Type B pancreatic cell (in vitro differentiated cells): ENCODE measurements at places on chromosomes 13 and 19. TPM values are rescaled to one million over a fixed set of nuclear protein-coding genes. Genes with fewer than 3 reads are reported as not detected.
A peak's percentile ranks its signal among the peaks of the same experiment; 100 is the strongest.

DNA sequence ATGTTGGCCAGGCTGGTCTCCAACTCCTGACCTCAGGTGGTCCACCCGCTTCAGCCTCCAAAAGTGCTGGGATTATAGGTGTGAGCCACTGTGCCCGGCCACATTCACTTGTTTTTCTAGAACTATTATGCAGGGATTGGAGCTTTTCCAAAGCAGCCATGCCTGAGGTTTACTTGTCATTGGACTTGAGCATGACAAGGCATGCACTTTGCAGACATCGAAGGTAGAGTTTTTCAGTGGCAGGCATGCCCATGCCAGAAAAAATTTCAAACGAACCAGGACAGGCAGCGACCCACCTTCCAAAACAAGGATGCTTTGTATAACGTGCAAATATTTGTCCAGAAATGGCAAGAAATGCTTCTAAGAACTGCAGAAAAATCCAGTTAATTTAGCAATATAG lies 17.7 kb downstream of the PNMA8A start:
- no peaks in the 10 kb centered on the region for H3K27me3 ChIP-seq
- H3K27ac ChIP-seq: no peak overlapping the region
- H3K4me3 ChIP-seq: no peak overlapping the region

GRCh38 chr19:38911388-38912001 lies 491 bp downstream of the CCER2 start:
- no peak overlapping the region for H3K27ac ChIP-seq
- no peak overlapping the region for H3K4me3 ChIP-seq
- H3K36me3 ChIP-seq: peaks cover 9% of the 10 kb centered on the region
- no peaks in the 10 kb centered on the region for H3K27me3 ChIP-seq
- DNase-seq: no peak
- H3K4me1 ChIP-seq: no peaks in the 10 kb centered on the region

- H3K4me1 ChIP-seq: peaks cover 22% of the 10 kb centered on the region
Observed at GRCh38 chr19:55091126-55091910, 15.6 kb downstream of the EPS8L1 start.

- H3K36me3 ChIP-seq: no peaks in the 10 kb centered on the region
- peaks cover 14% of the 10 kb centered on the region for H3K4me1 ChIP-seq
- peak overlapping the region; percentile 7 for H3K4me3 ChIP-seq
- peak overlapping the region; percentile 74 for H3K27ac ChIP-seq
Observed at GRCh38 chr19:35462476-35462953, 14.5 kb downstream of the FFAR2 start.

DNA sequence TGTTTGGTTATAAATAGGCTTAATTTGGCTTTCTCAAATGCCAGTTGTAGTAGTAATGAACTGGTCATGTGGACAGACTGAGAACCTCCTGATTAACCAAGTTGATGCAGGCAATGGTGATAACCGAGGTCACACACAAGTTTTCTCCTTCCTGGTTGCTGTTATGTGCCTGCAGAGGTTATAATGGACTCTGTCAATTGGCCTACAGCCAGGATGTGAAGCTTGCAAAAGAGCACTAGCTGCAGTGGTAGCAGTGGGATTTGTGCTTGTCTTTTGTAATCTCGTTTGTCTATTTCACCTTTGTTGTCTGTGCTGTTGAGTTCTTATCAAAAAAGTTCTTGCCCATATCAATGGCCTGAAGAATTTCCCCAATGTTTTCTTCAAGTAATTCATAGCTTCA lies 20.6 kb downstream of the OR10H3 start:
- no peak overlapping the region for H3K4me3 ChIP-seq
- no peaks in the 10 kb centered on the region for H3K4me1 ChIP-seq
- no peak overlapping the region for H3K27ac ChIP-seq
- DNase-seq: no peak

Gene RGS9BP
- 1.4 TPM in 2 replicates for total RNA-seq

Gene KCNN1
- 13.4 and 15.3 TPM in 2 replicates for total RNA-seq

Gene IGFL2
- total RNA-seq: 104 and 441 TPM in 2 replicates

Gene CYP4F8
- total RNA-seq: not detected in 2 replicates

DNA sequence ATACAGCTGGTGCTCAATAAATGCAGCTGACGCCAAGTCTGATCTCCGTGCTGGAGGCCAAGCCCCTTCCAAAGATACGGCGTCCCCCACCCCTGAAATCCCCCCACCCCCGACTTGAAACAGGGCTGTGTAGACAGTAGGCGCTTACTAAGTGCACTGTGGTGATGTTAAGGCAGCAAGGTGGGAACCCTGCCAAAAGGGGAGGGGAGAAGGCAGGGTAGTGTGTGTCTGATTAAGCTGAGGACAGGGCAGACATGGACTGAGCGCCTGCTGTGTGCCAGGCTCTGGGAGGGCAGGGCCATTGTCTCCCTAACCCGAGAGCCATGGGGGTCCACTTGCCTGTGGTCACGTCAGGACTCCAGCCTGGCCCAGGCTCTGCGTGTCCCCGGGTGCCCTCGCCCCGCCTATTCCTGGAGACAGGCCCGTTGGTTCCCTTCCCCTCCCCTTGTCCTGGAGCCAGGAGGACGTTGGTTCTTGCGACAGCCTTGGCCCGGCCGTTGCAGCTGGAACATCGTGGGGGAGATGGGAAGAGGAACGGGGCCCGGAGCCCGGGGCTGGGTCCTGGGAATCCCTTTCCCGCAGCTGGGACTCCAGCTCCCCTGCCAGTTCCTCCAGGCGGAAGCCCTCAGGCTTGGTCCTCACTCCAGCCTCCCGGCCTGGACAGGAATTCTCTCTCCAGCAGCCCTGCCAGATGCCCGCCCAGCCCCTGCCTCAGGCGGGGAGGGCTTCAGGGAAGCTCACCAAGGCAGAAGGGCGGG lies 1.7 kb upstream of the ELANE start:
- peak; percentile 70 for DNase-seq
- no peak overlapping the region for H3K27ac ChIP-seq
- no peak overlapping the region for H3K4me3 ChIP-seq
- peaks cover 17% of the 10 kb centered on the region for H3K27me3 ChIP-seq
- no peaks in the 10 kb centered on the region for H3K36me3 ChIP-seq

DNA sequence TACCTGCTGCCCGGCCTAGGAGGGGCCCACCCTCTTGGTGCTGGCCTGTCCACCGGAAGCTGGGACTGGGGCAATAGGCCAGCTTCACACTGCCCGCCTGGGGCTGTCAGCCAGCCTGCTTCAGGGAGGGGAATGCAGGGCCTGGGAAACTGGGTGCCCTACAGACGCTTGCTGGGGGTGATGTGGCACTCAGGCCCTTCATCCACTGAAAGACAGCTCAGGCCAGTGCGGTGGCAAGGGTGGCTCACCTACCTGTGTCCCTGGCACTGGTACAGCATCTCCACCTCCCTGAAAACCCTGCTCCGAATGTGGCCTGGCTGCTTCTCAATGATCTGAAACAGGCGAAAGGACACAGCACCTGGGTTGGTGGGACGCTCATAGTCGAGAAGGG lies 7.8 kb downstream of the MKNK2 start:
- H3K27ac ChIP-seq: peak overlapping the region; percentile 63
- H3K4me3 ChIP-seq: peak overlapping the region; percentile 31
- H3K36me3 ChIP-seq: no peaks in the 10 kb centered on the region
- H3K27me3 ChIP-seq: no peaks in the 10 kb centered on the region
- H3K4me1 ChIP-seq: no peaks in the 10 kb centered on the region

Gene SPTBN4
- 2.6 and 2.9 TPM in 2 replicates for total RNA-seq

Gene NLRP7
- 0.98 TPM in 1 of 2 replicates, not detected in the other for total RNA-seq

Gene NMRK2
- total RNA-seq: 0.65 TPM in 1 of 2 replicates, not detected in the other

DNA sequence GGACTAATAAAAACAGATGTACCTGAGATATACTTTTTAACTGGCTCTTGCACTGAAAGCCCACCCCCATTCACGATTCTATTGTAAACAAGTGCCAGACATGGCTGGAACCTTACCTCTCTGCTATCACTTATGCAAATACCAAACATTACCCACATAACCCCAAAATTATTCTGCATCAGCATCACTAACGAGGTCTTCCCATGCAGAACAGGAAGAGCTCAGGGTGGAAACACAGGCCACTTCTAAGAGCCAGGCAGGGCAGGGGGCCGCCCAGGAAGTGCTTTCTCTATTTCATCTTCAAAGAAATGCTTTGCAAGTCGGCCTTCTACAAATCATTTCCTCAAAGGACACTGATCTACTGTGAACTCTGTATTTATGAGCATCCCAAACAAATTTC lies 7.3 kb downstream of the IRS2 start:
- no peak for DNase-seq
- H3K4me3 ChIP-seq: peak overlapping the region; percentile 84
- peaks cover 38% of the 10 kb centered on the region for H3K4me1 ChIP-seq
- peaks cover 37% of the 10 kb centered on the region for H3K36me3 ChIP-seq

GRCh38 chr13:43295825-43296564 lies 272.6 kb downstream of the DNAJC15 start:
- no peak for DNase-seq
- H3K4me3 ChIP-seq: no peak overlapping the region
- H3K36me3 ChIP-seq: peaks cover 4% of the 10 kb centered on the region
- H3K27me3 ChIP-seq: peaks cover 6% of the 10 kb centered on the region
- peaks cover 22% of the 10 kb centered on the region for H3K4me1 ChIP-seq

Gene RASGRP4
- total RNA-seq: not detected in 2 replicates

GRCh38 chr13:28983641-28984040 lies 163.5 kb downstream of the MTUS2 start:
- H3K4me1 ChIP-seq: peaks cover 4% of the 10 kb centered on the region
- peaks cover 9% of the 10 kb centered on the region for H3K27me3 ChIP-seq
- no peak overlapping the region for H3K4me3 ChIP-seq
- no peak for DNase-seq

Gene SELENOV
- total RNA-seq: 1.1 TPM in 1 of 2 replicates, not detected in the other

DNA sequence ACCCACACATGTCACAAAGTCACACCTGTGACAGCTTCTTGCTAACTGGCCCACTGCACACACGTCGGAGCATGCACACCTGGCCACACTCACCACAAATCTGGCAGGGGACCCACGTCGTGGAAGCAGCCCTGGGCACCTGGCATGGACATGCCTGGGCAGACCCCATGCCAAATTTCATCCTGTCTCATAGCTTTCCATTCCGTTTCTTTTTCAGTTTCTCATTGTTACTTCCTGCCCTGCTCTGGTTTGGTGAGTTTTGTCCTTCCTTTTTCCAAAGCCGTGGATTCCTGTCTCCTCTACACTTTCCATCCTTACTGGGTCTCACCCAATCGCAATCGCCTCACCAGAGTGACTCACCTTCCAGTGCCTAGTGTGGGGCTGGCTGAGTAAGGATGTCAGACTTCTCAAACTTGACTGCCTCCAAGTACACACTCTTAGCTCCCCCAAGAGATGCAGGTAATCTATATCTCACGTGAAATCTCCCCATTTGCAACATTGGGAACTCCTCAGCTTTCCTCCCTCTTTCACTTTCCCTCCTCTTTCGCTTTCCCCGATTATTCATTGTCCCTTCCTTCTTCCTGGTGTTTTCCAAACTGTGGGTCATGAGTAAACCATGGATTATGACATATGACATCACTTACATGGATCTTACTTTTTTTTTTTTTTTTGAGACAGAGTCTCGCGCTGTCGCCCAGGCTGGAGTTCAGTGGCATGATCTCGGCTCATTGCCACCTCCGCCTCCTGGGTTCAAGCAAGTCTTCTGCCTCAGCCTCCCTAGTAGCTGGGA lies 1.6 kb upstream of the BBC3 start:
- H3K4me1 ChIP-seq: peaks cover 16% of the 10 kb centered on the region
- H3K27ac ChIP-seq: peak overlapping the region; percentile 92
- H3K27me3 ChIP-seq: peaks cover 3% of the 10 kb centered on the region
- no peak for DNase-seq
- no peaks in the 10 kb centered on the region for H3K36me3 ChIP-seq
- peak overlapping the region; percentile 84 for H3K4me3 ChIP-seq

Gene GPR12
- total RNA-seq: 0.12 and 0.14 TPM in 2 replicates

- no peaks in the 10 kb centered on the region for H3K4me1 ChIP-seq
- no peak overlapping the region for H3K27ac ChIP-seq
- no peak for DNase-seq
- no peaks in the 10 kb centered on the region for H3K27me3 ChIP-seq
- H3K36me3 ChIP-seq: peaks cover 27% of the 10 kb centered on the region
- no peak overlapping the region for H3K4me3 ChIP-seq
Observed at GRCh38 chr19:50287331-50287730, 41.8 kb downstream of the KCNC3 start.

- H3K4me1 ChIP-seq: peaks cover 9% of the 10 kb centered on the region
- H3K27me3 ChIP-seq: peaks cover 52% of the 10 kb centered on the region
- H3K4me3 ChIP-seq: peak overlapping the region; percentile 85
- H3K27ac ChIP-seq: no peak overlapping the region
- no peak for DNase-seq
Observed at GRCh38 chr13:107864543-107865317, 350.6 kb downstream of the LIG4 start.

GRCh38 chr19:13181747-13182388 lies 31.7 kb downstream of the IER2 start:
- no peaks in the 10 kb centered on the region for H3K36me3 ChIP-seq
- no peak overlapping the region for H3K4me3 ChIP-seq
- no peak for DNase-seq

Gene MEIS3
- 29.2 and 43.2 TPM in 2 replicates for total RNA-seq

DNA sequence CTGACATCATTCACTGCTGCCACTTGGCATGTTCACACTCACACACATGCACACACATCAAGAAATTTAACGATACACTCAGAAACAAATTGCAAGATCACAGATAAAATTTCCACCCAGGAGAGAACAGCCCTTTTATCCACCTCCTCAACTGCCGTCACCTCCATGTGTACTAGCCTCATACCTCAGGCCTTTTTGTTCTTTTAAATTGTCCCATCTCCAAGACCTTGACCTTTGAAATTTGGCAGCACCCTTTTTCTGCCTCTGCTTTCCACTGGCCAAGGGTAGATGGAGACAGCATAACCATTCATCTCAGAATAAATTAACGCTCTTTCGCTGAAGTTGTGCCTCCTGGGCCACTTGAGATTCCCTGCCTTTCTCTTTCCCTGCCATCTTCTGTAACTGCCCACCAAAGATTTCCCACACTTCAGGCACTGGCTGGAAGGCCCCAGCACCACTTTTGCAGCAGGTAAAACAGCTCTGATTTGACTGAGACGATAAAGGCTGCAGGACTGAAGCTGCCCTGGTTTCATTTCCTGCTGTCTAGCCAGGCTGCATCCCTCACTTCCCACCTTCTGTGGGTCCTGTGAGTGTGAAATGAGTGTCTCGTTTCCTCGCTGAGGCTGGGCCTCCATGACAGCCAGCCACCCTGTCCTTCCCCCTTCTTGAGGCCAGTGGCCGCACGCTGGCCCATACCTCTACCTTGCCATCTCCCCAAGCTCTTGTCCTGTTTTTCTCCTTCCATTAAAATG lies 39.3 kb downstream of the MBNL2 start:
- no peaks in the 10 kb centered on the region for H3K27me3 ChIP-seq
- peaks cover 33% of the 10 kb centered on the region for H3K36me3 ChIP-seq
- no peak for DNase-seq
- no peak overlapping the region for H3K4me3 ChIP-seq
- peak overlapping the region; percentile 98 for H3K27ac ChIP-seq
- peaks cover 54% of the 10 kb centered on the region for H3K4me1 ChIP-seq

DNA sequence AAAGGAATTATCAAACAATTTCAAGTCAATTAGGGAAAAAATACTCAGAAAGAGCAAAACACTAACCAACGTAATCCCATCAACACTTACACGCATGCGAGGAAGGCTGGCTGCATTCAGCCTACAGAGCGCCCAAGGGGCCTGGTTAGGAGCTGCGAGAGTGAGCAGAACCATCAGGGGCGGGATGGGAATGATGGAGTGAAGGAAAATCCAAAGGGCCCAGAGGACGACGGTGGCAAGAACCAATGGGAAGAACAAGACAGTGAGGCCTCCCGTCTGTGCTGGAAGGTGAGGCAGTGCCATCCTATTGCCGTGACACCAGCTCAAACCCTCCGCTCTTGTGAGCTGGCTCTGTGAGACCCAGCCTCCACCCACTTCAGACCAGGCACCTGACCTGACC lies 253.0 kb downstream of the IRS2 start:
- no peaks in the 10 kb centered on the region for H3K36me3 ChIP-seq
- no peak overlapping the region for H3K27ac ChIP-seq
- peaks cover 3% of the 10 kb centered on the region for H3K27me3 ChIP-seq
- peaks cover 8% of the 10 kb centered on the region for H3K4me1 ChIP-seq

Gene PSG4
- not detected in 2 replicates for total RNA-seq

- H3K27me3 ChIP-seq: no peaks in the 10 kb centered on the region
- peaks cover 10% of the 10 kb centered on the region for H3K4me1 ChIP-seq
- DNase-seq: no peak
- H3K4me3 ChIP-seq: no peak overlapping the region
Observed at GRCh38 chr13:29999492-30000369, 149.3 kb upstream of the UBL3 start.

Gene ZNF285
- 9.6 and 10.4 TPM in 2 replicates for total RNA-seq

Gene ANGPTL4
- total RNA-seq: 4.2 and 4.7 TPM in 2 replicates
